ENCODE measurements at places on chromosomes 4 and X.

DNA sequence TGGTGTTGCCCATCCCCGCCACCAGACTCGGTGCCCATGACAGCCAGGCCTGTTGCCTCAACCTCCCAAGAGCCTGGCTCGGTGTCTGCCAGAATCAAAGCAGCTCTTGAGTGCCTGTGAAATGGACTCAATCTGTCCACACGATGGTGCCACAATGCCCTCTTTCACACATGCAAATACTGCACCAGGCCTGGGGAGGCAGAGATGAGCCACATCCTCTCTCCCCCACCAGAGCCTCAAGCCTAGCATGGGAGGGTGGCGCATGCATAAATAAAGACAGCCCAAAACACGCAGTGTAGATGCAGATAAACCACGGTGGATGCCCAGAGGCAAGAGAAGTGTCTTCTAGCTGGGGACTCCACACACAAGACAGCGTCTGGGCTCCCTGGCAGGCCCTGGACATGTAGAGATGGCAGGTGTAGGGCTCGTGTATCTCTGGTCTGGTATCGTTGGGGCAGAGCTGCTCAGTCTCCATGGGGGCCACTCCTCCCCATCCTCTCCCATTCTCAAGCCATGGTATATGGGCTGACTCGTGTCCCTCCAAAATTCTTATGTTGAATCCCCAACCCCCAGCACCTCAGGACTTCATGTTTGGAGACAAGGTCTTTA is 65.6 kb downstream of the JAKMIP1 start:
- H3K36me3 ChIP-seq: no peaks in the 10 kb centered on the region
- H3K27me3 ChIP-seq: no peaks in the 10 kb centered on the region
- H3K27ac ChIP-seq: no peak overlapping the region

DNA sequence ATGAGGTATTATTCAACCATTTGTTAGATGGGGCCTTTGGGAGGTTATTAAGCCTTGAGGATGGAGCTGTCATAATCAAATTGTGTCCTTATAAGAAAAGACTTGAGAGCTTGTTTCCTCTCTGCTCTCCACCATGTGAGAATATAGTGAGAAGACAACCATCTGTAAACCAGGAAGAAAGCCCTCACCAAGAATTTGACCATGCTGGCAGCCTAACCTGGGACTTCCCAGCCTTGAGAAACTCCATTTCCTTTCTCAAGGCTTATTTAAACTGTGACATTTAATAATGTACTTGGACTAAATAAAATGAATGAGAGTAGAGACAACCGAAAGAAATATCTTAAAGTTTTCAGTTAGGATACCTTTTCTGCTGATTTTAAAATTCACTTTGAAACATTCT is 83.7 kb upstream of the GC start:
- H3K4me1 ChIP-seq: no peaks in the 10 kb centered on the region
- DNase-seq: no peak
- H3K4me3 ChIP-seq: no peak overlapping the region
- H3K27me3 ChIP-seq: no peaks in the 10 kb centered on the region
- no peak overlapping the region for H3K27ac ChIP-seq
- no peaks in the 10 kb centered on the region for H3K36me3 ChIP-seq

DNA sequence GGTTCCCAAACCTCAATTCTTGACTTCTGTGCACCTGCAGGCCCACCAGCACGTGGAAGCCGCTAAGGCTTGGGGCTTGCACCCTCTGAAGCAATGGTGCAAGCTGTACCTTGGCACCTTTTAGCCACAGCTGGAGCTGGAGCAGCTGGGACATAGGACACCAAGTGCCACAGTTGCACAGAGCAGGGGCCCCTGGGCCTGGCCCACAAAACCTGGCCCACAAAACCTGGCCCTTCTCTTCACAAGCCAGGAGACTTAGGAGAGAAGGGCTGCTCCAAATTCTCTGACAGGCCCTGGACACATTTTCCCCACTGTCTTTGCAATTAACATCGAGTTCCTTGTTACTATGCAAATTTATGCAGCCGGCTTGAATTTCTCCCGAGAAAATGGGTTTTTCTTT is 197.8 kb downstream of the EPHA5 start:
- H3K27ac ChIP-seq: no peak overlapping the region
- no peak overlapping the region for H3K4me3 ChIP-seq
- DNase-seq: no peak
- no peaks in the 10 kb centered on the region for H3K36me3 ChIP-seq
- H3K4me1 ChIP-seq: no peaks in the 10 kb centered on the region

DNA sequence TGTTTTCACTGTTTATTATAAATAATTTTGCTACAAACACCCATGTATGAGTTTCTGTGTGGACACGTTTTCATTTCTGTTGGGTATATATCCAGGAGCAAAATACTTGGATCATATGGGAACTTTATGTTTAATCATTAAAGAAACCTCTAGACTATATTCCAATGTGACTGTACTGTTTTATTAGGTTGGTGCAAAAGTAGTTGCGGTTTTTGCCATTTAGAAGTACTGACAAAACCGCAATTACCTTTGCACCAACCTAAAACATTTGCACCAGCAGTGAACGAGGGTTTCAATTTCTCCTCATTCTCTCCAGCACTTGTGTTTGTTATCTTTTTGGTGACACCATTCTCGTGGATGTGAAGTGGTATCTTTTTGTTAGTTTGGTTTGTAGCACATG is 565.0 kb downstream of the TRIML1 start:
- H3K36me3 ChIP-seq: no peaks in the 10 kb centered on the region
- DNase-seq: no peak
- no peak overlapping the region for H3K27ac ChIP-seq
- no peaks in the 10 kb centered on the region for H3K27me3 ChIP-seq
- H3K4me3 ChIP-seq: no peak overlapping the region
- H3K4me1 ChIP-seq: peaks cover 4% of the 10 kb centered on the region

DNA sequence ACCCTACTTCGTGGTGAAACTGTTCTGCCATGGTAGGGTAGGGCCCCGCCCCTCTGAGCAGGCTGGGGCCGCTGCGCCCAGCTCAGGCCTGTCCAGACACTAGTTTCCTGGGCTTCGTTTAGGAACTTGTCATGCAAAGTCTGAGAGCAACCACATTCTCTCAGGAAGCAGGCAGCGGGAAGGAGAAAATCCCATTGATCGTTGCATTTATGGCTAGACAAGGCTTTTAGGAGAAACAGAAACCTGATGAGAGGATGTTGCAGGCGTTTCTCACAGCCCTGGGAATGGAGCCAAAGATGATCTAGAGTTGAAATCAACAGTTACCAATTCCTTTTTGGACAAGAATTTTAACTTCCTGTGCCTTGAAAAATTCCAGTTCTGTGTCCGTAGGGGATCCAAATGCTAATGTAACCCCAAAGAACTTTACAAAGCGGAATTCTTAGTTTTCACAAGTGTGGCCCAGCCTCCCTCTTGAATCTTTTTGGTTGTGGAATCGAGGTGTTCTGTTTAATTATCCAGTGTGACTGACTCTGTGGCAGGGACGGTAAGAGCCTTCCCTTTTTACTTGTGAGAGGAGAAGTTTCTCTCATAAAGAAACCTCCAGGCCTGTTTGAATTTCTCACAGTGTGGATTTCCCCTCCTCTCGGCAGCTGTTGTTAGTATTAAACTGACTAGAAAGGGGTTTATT is 4.5 kb upstream of the CXCL9 start:
- peaks cover under 1% of the 10 kb centered on the region for H3K27me3 ChIP-seq
- H3K27ac ChIP-seq: no peak overlapping the region
- H3K4me3 ChIP-seq: no peak overlapping the region
- no peaks in the 10 kb centered on the region for H3K36me3 ChIP-seq
- DNase-seq: peak; percentile 77
- no peaks in the 10 kb centered on the region for H3K4me1 ChIP-seq

DNA sequence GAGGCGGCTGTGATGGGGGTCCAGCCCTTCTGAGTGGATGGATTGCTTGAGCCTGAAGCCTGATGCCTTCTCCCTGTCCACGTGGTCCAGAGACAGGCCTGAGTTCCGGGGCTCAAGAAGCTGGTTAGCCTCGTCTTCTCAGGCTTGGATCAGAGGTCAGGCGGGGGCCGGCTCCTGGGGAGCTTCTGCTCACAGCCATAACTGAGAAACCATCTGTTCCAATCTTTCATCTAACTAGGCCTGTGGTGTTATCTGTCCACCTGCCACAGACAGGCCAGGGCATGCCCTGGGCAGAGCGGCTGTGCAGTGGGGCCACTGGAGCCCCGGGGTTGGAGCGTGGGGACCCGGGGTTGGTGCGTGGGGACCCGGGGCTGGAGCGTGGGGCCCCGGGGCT is 63.1 kb downstream of the SORCS2 start:
- H3K27ac ChIP-seq: no peak overlapping the region
- peaks cover 19% of the 10 kb centered on the region for H3K4me1 ChIP-seq
- H3K27me3 ChIP-seq: no peaks in the 10 kb centered on the region

GRCh38 chrX:120749141-120749846 is 119.4 kb upstream of the C1GALT1C1 start:
- no peak overlapping the region for H3K27ac ChIP-seq
- H3K27me3 ChIP-seq: no peaks in the 10 kb centered on the region
- no peak for DNase-seq

DNA sequence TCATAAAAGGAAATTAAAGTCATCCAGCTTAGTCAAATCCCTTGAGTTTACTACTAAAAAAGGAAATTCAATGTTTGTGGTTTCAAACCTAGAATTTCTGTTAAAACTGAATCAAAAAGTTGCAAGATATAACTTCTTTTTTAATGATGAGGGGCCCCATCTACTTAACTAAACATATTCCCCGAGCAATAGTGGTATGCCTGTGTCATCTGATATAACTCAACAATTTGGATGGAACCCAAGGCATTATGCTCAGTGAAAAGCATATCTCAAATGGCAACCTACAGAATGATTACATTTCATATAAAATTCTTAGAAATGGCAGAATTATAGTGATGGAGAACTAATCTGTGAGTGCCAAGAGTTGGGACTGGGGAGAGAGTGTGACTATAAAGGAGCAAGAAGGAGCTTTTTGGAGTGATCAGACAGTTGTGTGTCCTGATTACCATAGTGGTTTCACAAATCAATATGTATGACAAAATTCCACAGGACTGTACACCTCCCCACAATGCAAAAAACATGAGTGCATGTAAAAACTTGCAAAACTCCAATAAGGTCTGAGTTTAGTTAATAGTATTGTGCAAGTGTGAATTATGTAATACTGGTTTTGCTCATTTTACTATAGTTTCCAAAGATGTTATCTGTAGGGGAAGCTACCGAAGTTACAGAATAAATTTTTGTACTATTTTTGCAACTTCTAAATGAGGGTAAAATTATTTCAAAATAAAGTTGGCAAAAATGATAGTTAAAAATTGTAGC is 323.2 kb downstream of the ARHGAP24 start:
- no peak overlapping the region for H3K27ac ChIP-seq
- DNase-seq: no peak
- no peaks in the 10 kb centered on the region for H3K36me3 ChIP-seq
- peaks cover 6% of the 10 kb centered on the region for H3K4me1 ChIP-seq

- no peak overlapping the region for H3K27ac ChIP-seq
- DNase-seq: no peak
- no peak overlapping the region for H3K4me3 ChIP-seq
- H3K27me3 ChIP-seq: no peaks in the 10 kb centered on the region
- H3K36me3 ChIP-seq: no peaks in the 10 kb centered on the region
These were observed 1353.8 kb downstream of the C4orf33 start for GRCh38 chr4:130449741-130450140.
